SIG-M5 (cell line): ENCODE measurements at places on chromosomes 11 and 22.

DNA sequence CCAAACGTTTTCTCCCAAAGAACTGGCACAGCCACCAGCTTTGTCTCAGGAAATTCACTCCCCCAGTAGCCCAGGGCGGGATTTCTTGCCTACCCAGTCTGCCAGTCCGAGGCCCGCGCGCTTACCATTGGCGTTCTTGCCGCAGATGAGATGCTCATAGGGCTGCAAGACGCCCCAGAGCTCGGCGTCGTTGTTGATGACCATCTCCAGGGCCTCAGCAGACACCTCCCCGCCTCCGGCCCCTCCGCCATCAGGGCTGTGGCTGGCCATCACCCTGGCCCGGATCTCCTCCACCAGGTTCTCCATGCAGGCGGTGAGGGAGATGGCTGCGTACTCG, 1.3 kb downstream of the ABTB2 start:
- no peak for DNase-seq

DNA sequence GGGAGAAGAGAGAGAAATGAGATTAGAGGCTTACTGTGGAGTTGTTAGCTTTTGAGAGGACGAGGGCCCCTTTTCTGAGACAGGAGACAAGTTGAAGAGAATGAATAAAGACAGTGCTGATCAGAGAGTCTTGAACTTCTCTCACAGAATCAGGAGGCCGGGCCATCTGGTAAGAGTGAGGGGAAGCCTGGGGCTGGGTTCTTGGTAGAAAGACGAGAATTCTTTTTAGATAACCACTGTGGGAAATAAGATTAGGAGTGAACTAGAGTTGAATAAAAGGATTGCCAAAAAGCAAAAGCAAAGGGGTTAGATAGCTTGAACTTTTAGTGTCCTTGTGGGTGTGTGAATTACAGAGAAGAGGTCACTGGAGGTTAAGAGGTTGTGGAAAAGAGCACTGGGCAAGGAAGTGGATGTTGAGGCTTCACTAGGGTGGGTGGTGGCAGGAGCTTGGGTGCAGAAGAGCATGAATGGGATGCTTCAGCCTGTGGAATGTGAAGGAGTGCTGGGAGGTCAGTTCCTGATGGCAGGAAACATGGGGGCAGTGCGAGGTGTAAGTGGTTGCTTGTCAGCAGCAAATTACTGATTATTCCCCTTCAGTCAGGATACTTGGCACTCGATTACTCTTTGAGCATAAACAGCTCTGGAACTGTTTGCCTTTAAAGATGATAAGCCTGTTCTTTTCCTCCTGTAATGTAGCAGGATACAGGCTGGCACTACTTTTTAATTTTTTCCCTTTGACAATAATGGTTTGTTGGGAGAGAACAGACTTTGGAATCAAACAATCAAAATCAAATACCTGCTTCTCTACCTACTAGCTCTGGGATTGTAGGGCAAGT, 98.3 kb downstream of the ARHGAP42 start:
- DNase-seq: no peak

DNA sequence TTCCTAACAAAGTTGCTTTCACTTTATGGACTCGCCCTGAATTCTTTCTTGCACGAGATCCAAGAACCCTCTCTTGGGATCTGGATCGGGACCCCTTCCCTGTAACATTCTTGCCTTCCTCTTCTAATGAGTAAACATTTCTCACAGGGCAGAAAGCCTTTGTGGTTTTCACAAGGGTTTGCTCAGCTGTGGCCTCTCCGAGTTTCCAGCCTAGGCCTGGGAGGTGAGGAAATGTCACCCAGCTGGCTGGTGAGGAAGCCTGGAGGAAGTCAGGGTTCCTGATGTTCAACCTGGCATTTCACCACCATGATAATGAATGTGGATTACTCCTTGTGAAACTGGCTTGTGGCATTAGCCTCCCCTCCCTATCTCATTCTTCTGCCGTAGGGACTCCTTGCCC, 224.9 kb downstream of the DSCAML1 start:
- no peak for DNase-seq

DNA sequence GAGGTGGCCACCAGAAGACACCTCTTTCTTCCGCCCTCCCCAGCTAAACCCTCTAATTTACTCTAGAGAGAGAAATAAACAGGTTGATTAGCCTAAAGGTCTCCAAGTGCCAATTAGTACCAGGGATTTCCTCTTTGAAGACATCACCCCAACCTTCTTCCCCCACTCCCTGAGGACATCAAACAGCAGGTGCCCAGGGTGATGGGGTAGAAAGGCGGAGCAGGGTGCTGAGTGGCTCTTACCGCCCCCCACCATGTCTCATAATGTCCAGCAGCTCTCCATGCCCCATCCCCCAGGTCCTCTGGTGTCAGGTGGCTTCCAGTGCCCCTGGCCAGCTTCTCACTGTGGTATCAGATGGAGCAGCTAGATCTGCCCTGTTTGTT, 5.3 kb upstream of the GNAZ start:
- DNase-seq: no peak

DNA sequence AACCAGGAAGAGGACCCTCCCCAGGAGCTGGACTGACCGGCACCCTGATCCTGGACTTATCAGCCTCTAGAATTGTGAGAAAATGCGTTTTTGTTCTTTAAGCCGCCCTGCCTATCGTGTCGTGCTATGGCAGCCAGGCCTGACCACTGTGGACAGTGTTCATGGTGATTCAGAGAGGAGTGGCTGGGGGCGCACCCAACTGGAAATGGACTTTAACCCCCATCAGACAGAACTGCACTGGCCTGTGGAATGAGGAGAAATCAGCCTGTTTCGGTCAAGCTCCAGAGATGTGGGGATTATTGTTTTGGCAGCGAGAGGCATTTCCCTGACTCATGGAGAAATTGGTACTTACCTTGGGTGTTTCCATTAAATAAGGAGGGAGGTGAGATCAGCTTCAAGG, 1437.8 kb downstream of the BRD1 start:
- no peak for DNase-seq

- no peak for DNase-seq
These were observed 508.2 kb downstream of the METTL15 start for GRCh38 chr11:28616160-28616965.

GRCh38 chr22:47419239-47419638, 656.8 kb downstream of the TBC1D22A start:
- DNase-seq: no peak

GRCh38 chr22:43308060-43308830, 34.9 kb downstream of the SCUBE1 start:
- DNase-seq: no peak

- no peak for DNase-seq
These were observed 166.9 kb downstream of the NAV2 start for GRCh38 chr11:19879307-19880087.

DNA sequence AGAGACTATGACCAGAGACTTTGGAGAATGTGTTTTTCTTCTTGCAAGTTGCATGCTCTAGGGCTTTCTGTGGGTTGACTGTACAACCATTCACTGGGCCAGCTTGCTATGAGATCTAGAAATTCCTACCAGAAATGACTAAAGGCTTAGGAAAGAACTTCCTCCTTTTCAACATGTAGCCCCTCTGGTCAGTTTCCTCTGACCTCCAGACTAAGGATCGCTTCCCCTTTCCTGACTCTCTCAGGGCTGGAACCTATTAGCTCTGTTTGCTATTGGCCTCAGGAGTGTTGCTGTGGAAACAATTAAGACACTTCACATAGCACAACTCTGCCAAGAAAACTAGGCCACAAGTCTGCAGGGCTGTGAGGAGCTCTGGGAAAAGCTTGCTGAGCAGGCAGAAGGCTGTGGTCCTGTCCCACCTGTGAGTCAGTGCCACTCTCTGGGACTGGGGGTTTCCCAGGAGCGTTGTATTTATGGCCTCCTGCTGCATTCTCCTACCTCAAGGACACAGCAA, 10.7 kb downstream of the CRY2 start:
- DNase-seq: no peak

DNA sequence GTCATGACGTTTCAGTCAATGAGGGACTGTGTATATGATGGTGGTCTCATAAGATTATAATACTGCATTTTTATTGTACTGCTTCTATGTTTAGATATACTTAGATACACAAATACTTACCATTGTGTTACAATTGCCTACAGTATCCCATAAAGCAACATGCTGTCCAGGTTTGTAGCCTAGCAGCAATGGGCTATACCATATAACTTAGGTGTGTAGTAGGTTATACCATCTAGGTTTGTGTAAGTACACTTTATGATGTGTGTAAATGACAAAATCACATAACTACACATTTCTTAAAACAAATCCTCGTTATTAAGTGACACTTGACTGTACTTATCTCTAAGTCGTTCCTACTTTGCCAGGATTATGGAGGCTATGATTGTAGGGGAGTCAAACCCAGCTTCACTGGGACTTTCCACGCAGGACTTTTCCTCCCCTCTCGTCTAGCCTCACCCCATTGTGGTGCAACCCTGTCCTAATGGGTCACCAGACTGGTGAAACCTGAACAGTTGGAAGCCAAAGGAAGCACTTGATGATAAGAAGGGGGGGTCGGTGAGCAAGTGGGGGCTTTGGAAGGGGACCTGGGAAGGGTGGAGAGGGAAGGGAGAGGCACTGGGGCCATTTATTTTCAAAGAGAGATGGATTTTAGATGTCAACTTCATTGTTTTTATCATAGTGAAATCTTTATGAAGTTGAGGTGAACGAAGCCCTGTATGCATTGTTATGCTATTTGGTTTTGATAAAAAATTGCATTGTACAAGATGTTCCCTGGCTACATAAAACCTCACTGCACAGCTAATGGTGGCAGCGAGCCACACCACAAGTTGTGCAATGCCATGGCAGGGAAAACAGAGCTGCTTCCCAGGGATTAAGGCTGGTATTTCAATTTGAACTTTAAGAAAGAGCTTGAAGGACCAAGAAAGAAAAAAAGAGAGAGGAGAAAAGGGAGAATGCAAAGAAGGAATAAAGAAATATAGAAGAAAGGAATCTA, 129.1 kb downstream of the EHF start:
- no peak for DNase-seq

GRCh38 chr11:44862558-44863101, 88.1 kb downstream of the TP53I11 start:
- no peak for DNase-seq

DNA sequence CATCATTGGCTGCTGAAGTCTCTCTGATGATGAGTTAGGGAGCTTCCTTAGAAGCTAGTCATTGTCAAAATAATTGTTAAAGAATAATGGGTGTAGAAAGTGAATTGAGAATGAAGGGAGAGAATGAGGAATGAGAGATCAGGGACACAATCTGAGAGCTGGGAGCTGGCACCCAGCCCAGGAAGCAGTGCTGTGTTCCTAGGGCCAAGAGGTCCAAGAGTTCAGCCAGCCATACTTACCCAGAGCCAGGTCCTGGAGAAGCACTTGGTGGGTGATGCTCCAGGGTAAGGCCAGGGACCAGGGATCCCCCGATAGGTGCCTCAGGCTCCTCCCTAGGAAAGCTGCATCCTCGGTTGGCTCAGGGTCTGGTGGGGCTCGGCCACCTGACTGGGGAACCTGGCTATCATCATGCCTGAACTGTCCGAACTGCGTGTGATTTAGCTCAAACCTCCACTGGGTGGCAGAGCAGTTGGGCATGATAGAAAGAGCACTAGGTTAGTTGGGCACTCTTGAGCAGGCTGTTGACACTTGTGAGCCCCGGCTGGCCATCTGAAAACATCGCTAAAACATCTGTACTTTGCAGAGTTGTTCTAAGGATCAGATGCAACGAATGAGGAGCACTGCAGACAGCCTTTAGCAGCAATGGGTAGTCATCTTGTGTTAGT, 123.9 kb upstream of the NCAM1 start:
- DNase-seq: no peak

DNA sequence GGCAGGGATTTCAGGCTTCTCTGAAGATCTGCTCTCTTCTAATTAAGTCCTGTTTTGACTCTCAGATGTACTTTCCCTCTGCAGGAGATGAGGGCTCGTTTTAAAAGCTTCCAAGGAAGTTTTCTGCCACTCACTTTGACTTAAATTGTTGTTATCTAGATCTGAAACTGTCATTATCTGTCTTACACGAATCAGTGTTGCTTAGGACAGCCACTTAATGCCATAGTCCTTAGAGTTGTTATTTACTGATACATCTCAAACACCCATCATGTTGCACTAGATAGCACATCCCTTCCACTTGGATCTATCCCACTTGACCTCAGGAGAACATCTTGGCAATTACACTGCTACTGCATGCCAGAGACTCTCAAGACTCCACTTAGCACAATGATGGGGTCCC, 86.9 kb upstream of the FAT3 start:
- no peak for DNase-seq

DNA sequence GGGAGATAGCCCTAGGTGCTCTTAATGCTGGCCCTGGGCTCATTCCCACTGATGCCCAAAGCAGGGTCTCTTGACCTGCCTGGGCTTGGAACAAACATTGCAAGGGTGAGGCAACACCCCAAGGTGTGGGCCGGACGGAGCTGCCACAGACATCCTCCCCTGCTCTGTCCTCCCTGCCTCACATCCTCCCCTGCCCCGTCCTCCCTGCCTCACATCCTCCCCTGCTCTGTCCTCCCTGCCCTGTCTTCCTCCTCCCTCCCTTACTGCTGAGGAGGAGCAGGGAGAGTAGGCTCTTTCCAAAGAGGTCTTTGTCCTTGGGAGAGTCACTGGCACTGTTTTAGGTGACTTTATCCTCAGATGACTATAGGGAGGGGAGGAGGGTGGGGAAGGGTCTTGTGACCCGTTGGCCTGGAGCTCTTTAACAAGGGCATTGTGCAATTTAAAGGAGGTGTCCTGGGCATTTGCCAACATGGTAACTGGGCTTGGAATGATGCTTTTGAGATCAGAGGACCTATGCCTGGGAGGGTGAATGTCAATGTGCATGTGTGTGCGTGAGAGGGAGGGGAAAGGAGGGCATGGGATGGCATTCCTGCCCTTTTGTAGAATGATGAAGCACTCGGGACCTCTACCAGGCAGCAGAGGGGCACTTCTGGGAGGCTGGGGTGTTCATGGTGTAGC, 700 bp downstream of the FAM180B start:
- no peak for DNase-seq

DNA sequence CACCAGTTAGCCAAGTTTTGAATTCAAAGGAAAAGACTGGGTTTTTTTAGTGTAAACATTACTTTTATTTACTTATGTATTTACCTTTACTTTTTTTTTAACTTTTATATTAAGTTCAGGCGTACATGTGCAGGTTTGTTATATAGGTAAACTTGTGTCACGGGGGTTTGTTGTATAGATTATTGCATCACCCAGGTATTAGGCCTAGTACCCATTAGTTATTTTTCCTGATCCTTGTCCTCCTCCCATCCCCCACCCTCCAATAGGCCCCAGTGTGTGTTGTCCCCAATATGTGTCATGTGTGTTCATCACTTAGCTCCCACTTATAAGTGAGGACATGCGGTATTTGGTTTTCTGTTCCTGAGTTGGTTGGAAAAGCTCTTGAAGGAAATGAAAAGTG, 20.6 kb downstream of the ZW10 start:
- no peak for DNase-seq

DNA sequence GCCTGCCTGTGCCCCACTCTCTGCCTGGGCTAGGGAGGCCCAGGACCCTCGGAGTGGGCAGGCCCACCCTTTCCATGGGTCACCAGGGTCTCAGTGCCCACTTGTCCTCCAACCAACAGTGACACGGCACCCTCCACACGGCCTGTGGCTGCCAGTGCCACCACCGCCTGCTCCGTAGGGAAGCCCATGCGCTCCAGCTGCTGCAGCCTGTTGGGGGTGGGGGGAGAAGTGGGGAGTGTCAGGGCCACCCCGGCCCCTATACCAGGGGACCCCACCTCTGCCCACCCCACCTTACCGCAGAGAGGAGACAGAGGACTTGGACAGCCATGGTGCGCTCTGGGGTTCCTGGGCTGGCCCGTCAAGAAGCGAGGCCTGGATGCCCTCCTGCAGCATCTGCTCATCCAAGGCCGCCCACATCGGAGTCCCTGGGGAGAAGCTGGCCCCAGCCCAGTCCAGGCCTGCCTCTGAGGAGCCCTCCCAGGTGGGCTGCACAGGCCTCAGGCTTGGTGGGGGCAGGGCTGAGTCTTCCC, 7.7 kb downstream of the RHBDD3 start:
- DNase-seq: no peak

GRCh38 chr22:49093192-49093880, 734.3 kb downstream of the BRD1 start:
- no peak for DNase-seq
